ENCODE measurements at places on chromosomes 13 and 19.

DNA sequence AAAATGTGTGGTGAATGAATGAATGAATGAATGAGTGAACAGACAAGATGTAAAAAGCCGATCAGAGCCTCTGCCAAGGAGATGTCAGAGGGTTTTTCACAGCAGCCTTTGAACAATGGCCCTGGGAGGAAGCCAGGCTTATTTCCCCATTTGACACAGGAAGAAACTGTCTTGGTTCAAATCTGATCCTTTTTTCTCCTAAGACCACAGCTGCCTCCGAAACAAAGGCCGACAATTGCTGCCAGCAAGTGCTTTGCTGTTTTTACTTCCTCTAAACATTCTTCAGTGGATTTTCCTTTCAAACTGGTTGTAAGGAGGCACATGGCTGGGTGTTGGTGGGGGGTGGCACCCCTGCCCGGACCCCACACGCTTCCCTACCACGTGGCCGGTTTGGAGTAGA, 44.2 kb upstream of the HOMER3 start:
- no peak for DNase-seq

- DNase-seq, result no peak
Measured at GRCh38 chr13:94515374-94515773, 35.9 kb upstream of the DCT start.

DNA sequence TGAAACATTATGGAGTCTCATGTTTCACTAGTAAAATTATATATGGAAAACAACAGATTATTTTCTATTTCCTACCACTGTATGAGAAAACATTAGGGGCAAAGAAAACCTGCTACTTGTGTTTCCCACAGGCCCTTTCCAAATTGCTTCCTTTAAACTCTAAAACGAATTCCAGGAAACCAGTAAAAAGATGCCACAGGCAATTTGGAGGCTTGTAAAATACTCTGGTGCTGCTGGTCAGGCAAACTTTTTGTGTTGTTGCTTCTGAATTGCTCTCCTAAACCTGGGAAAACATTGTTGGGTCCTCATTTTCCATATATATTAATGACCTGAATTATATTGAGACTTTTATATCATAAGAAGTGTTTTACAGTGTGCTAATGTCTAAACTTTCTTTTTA, 141.5 kb downstream of the TDRD3 start:
- DNase-seq, result no peak

DNA sequence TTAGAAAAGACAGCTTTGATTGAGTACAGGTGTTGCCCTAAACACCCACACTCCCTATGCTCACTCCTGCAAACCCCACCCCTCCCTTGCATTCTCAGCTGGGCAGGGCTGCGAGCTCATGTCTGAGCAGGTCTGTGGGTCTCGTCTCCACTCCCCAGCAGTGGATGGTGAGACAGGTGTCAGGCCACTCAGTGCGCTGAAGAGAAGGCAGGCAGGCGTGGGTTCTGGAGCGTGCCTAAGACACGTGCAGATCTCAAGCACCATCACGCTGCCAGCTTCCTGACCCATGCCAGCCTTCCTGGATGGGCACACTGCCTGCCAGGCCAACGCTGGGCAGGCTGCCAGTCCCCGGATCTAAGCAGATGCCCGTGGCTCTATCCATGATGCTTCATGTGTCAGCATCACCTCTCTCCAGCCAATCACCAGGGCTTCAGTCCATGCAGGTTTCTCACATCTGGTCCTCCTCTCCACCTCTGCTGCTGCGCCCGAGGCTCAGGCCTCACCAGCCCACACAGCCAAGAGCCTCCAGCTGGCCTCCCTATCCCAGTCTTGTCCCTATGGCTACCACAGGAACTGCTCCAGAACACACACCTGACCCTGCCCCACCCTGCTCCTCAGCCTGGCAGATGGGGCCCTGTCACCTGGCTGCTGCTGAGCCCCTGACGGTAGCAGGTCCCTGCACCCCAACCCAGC, 42.6 kb downstream of the EPS15L1 start:
- DNase-seq, result no peak

DNA sequence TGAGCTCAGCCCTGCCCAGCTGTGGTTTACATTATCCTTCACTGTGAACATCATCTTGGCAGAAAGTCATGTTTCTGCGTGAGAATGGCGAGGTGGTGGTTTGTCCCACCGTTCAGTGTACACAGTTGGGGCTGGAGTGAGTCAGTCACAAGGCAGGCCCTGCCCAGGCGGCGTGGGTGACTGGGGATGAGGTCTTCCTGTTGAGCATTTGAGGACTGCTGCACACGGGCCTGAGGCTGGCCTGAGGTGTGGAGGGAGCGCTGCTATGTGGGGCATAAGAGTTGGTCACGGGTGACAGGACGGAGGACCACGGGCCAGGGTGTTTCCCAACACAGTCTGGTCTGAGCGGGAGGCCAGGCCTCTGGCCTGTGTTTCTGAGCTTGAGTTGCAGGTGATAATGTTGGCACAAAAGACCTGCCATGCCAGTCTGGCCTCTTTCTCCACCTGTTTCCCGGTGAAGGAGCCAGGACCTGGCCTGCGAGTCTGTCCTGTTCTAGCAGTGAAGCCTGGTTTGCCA, 13.4 kb upstream of the C19orf33 start:
- no peak for DNase-seq

DNA sequence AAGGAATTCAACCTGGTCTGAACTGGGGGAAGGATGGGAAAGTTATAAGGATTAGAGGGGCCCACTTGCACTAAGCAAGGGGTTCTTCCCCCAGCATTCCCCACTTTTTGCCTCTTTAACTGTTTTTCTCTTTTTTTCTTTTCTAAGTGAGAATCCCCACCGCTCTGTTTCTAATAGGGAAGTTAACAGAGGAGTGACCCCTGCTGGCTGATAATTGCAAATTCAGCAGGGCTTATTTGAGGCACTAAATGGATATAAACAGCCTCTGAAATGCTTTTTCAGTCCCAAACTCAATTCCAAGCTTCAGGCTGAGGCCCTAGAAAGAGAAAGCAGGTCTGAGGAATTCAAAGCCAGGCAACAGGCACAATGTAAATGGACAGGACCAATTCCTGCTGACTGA, 38.2 kb upstream of the CEACAM21 start:
- DNase-seq, result no peak

DNA sequence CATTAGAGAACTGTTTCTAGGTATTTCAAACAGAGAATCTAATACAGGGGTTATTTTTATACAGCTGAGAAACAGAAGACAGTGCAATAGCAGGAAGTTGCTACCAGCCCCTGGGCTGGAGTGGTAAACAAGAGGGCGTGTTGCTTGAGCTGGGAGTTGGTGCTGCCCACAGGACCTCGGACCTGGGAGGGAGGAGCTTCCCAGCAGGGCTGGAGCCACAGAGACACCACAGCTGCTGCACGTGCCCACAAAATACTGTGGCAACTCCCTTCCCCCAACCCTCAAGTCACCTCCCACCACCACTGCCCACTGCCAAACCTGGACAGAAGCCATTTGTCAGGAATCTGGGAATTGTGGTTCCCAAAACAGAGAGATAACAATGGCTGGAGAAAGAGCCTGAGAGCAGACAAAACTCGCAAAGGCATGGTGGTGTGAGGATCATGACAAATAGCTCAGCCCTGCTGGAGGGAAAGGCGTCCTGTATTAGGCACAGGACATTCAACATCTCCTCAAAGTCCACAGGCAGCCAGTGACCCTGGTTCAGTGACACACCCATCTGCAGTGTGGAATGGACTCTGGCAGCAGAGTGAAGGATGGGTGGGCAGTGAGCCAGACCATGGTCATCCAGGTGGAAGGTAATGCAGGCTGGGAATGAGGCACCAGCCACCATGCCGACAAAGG, 57.2 kb downstream of the SPATA13 start:
- DNase-seq, result no peak

DNA sequence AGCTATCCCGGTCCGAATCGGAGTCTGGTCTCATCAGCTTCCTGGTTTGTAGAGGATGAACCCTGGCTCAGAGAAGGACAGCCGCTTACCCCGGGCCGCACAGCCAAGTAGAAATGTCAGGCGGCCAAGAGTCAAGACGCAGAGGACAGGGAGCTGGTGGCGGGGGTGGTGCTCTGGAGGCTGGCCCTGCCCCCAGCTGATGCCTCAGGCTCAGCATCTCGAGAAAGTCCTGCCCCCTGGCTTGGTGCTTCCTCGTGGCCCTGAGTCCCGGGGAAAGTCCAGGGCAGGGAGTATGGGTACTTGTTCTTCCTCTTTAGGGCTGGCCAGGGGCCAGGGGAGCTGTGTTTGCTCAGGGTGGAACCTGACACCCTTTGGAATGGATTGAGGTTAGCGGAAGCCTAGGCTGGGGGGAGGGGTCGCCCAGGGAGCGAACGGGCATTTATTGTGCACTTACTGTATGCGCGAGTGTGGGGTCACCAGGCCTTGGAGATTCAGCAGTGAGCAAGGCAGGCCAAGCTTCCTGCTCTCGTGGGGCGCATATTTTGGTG, 2.2 kb downstream of the TJP3 start:
- no peak for DNase-seq

DNA sequence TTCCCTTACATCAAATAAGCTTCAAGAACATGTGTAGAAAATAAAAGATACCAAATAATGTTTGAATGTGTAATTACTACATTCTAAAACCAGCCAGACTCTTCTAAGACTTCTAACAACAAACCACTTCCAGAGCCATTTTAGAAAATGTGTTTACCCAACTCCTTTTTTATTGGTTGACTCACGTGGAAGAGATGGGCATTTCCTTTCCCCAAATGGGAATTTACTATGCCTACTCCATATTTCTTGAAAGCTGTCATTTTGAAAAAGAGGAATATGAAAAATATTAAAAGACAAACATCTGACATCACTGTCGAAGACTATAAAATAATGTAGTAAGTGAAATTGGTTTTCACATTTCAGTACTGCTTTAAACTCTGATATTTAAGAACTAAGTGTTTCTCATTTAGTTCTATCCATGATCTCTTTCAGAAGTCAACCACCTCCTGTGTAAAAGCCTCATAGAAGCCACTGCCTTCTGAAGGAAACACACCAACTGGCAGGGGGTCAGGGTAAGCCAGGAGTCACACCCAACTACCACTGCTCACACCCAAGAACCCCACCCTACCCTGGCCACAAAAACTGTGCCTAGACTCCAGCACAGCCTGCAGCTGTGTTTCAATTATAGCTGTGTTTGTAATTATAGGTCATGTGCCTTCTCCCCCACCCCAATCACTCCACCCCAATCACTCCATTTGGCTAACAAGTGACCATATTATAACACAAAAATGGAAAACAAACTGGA, 86.8 kb downstream of the UBL3 start:
- DNase-seq, result no peak

DNA sequence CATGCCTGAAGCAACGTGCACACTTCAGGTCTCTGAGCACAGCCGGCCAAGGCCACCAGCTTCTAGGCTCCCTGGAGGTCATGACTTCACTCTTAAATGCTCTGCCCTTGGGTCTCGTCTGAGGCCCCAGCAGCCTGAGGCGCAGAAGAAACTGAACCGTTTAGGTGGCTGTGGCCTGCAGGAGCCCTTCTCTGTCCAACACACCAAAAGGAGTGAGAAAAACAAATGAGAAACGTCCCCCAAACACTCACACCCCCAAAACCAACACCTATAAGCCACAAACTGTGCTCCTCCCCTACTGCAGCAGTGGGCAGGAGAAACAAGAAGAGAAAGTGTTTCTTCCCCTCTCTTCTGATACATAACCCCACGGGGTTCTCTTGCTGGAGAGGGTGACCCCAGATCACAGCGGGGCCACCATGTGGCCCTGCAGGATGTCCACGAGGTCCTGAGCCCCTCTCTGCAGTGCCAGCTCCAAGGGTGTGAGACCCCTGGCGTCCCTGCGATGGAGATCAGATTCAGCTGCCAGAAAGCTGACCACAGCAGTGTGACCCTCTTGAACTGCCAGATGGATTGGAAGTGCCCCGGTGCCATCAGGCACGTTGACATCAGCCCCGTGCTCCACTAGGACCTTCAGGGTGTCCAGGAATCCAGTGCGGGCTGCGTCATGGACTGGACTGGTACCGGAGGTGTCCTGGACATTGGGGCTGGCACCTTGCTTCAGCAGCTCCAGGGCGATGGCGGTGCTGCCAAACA, 1.0 kb upstream of the KRI1 start:
- DNase-seq, result no peak

GRCh38 chr19:34577056-34577455, 95.5 kb downstream of the WTIP start:
- DNase-seq, result no peak

DNA sequence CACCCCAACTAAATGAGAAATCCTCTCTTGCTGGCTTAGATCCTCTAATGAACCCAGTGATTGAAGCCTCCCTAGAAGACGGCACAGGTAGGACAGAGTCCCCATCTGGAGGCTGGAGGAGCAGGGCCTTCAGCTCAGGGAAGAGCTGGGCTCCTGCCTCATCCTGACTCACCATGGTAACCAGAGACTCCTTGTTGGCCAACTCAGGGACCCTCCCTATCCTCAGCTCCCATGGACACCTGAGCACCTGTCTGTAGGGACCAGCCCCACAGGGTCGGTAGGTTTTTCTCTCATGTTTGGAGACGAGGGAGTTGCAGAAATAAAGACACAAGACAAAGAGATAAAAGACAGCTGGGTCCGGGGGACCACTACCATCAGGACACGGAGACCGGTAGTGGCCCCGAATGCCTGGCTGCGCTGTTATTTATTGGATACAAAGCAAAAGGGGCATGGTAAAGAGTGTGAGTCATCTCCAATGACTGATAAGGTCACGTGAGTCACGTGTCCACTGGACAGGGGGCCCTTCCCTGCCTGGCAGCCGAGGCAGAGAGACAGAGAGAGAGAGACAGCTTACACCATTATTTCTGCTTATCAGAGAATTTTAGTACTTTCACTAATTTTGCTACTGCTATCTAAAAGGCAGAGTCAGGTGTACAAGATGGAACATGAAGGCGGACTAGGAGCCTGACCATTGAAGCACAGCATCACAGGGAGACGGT, 26.6 kb downstream of the SIGLEC7 start:
- DNase-seq, result no peak

- DNase-seq, result no peak
Measured at GRCh38 chr19:53874606-53874990, 6.9 kb downstream of the MYADM start.

GRCh38 chr13:78593652-78594455, 9.5 kb downstream of the POU4F1 start:
- no peak for DNase-seq

DNA sequence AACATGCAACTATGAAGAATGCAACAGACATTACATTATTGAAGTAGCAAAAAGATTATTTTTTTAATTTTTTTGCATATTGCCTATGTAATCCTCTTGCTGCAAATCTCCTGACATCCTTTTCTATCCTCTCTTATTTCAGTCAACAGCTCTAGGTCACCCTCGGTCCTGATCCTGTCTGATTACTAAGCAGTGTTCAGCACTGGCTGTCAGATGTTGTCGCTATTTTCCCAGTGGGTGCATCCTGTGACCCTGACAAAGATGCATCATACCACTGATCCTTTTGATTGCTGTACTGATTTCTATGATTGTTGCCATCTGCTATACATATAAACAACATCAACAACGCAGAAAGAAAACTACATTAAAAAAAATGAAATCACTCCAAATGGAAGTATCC, 443.7 kb upstream of the PRR20A start:
- DNase-seq, result no peak

DNA sequence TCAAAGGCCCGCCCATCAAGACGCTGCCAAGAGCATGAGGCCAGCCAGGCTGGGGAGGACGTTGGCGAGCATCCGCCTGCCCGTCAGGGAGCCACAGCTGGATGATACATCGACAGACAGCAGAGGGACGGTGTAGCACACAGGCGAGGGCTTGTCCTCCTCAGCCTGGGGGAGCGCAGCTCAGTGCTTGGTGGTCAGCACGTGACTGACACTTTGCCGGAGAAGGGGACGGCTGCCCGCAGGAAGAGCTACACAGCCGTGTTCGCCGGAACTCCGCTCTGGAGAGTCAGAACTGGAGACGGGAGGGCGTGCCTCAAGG, 34.1 kb downstream of the CSNK1G2 start:
- no peak for DNase-seq
